Posterior vena cava (tissue), 2 donors: ENCODE measurements at places on chromosomes 1 and 21. TPM values are rescaled to one million over a fixed set of nuclear protein-coding genes. Genes with fewer than 3 reads are reported as not detected.
A peak's percentile ranks its signal among the peaks of the same experiment; 100 is the strongest.

S100A1 gene
- total RNA-seq: 1.8 TPM

OR10X1 gene
- not detected for total RNA-seq

STUM gene
- 3.9 TPM for total RNA-seq

DNA sequence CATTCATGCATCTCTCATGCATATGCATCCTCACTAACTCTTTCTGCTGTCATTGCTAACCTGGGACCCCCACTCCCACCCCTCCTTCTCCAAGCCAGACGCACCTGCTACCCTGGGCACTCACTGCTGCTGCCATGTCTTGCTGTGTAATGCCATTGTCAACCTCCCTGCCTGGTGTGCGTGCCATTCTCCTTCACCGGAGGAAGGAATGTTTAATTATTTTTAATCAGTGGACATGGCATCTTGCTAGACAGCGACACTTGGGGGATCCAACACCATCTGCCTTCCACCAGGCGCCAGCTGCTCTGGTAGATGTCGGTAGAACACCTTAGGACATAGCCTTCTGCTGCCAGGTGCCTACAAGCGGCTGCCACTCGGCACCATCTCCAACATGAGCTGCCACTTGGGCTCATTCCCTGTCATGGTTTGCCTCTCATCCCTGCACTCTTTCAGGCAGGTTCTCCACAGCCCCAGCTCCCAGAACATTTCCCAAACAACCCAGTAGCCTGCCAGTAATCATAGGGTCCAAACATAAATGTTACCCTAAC is 306.9 kb downstream of the TTLL7 start:
- no peak for DNase-seq

DNA sequence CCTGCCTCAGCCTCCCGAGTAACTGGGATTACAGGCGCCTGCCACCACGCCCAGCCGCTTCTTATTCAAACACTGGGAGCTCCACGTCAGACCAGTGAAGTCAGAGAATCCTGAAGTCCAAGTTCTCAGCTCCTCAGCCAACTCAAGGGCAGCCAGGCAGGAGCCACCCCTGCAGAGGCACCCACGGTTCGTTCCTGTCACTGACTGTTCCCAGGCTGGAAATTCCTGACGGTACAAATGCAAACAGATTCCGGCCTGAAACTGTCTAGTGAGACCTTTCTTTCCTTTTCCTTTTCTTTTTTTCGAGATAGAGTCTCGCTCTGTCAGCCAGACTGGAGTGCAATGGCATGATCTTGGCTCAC is 11.7 kb downstream of the SLC35E2B start:
- DNase-seq: peak; percentile 49

DNA sequence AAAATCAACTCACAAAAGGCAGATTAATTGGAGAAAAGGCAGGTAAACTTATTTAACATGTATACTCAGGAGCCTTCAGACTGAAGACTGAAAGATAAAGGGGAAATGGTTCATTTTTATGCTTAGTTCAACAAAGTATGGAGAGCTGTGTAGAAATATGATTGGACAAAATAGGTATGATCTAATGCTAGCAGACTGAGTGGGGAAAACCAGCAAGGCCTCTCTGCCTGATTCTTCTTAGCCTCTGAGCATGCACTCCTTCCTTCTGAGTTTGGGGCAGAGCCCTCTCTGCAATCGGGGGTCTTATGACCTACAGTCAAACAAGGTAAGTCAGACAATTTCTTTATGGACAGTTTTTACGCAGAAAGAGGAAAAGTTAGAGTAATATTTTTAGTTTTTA is 38.8 kb upstream of the SUCO start:
- DNase-seq: no peak

DNA sequence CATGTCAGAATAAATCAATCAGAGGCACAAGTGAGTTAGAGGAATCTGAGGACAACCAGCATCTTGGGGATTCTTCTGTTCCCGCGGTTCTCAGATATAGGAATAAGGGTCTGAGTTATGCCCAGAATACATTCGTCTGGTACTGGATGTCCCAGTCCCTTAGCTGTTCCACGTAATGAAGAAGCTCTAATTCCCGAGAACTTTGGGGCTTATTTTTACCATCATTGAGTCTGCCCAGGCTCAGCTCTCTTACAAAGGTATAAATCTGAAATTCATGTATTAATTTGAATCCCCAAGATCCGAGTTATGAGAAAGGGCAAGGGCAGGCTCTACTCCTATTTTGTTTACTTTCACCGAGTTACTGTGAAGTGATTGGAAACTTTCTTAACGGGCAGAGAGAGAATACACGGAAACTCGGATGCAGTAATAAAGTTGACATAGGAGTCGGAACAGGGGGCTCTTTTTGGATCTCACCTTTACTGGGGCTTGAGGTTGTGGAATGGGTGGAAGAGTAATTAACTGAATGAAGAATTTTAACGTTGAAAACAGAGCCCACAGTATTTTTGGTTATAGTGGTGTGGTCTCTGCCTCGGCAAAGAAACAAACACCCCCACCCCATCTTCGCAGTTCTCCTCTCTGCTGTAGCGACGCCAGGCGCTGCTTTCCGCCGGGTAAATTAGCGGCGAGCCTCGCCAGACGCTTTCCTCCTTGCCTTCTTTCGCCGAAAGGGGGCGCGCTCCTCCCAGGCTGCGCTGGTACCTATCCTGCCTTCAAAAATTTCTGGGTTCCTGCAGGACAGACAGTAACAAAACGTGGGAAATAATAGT is 7.1 kb downstream of the PRRX1 start:
- DNase-seq: peak; percentile 93

DNA sequence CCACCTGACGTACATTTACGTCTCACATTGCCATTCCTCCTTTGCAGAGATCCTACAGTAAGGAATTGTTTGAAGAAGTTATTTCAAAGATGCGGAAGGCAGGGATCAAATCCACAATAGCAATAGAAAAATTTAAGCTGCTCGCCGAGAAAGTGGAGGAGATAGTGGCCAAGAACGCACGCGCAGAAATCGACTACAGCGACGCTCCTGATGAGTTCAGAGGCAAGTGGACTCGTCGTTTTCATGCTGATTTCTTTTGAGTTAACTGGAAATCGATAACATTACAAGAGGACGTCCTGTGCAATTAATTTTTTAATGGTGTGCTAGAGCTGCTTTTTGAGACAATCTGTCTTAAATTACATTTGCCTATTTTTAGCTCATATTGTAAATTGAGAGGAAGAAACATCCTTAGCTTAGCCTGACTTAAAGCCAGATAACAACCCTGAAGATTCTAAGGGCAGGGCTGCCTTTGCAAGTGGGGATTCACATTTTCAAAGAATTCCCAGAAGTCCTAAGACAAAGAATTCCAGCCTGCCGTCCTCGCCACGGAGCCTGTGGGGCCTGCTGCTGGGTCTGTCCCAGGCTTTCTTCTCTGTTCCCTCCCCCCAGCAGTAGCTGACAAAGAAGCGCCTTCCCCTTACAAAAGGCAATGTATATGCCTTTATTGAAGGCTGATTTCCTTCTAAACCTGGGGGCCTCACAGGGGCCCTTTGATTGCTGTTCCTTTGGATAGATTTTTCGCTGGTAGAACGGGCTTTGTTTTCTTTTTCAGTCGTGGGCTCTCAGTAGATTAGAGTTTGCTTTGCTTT is 31.6 kb upstream of the KIF1B start:
- no peak for DNase-seq

- DNase-seq: no peak
Measured at GRCh38 chr1:182446033-182446669, 3.8 kb upstream of the RGSL1 start.

GRCh38 chr1:202590975-202591411 is 119.3 kb downstream of the SYT2 start:
- no peak for DNase-seq

DNA sequence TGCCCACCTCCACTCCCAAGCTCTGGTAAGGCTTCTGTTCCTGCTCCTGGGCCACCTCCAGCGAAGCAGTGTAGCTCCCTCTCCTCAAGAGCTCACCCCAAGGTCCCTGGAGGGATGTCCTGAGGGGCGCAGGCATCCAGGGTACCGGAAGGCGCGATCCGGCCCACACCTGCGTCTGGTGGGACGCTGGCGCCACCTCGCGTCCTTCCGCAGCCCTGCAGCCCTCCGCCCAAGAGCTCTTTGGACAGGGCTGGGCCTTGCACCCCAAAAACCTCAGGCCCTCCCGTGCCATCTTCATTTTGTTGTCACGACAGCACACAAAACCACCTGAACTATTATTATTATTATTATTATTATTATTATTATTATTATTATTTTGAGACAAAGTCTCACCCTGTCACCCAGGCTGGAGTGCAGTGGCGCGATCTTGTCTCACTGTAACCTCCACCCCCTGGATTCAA is 49.2 kb upstream of the PAX7 start:
- DNase-seq: peak; percentile 74

DNA sequence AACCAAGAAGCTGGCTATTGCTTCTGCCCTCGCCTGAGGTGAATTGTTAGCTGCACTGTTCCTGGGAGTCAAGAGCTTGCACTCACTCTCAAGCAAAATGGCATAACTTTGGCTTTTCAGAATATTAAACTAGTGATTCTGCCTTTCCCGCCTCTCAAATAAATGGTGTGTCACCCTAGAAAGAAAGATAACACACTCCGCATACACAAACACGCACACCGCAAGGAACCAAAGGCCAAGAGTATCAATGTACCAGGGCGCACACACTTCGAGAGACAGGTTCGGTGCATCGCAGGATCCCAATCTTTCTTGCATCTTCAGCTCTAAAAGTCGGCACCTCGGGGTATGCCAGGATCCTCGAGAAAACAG is 470 bp upstream of the RTCA start:
- DNase-seq: no peak

GRCh38 chr1:52532247-52532646 is 20.6 kb downstream of the TUT4 start:
- no peak for DNase-seq

GRCh38 chr1:68188644-68189340 is 43.5 kb downstream of the WLS start:
- DNase-seq: no peak

DNA sequence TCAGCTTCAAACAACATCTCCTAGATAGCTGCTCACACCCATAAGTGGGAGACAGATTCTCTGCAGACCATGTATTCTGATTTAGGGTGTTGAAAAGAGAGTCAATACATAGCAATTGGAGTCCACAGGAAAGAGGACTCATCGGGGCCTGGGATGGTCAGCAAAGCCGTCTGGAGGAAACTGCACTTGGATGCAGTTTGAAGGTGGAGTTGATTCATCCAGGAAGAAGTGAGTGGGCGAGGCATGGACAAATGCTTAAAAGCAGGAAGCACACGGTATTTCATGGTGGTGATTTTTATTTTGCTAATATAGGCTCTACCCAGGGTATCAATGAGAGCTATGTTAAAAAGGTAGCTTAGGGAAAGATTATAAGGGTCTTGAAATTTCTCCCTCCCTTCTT is 36.8 kb upstream of the DIRAS3 start:
- DNase-seq: no peak

GRCh38 chr1:63189677-63190076 is 132.7 kb upstream of the FOXD3 start:
- no peak for DNase-seq

DNA sequence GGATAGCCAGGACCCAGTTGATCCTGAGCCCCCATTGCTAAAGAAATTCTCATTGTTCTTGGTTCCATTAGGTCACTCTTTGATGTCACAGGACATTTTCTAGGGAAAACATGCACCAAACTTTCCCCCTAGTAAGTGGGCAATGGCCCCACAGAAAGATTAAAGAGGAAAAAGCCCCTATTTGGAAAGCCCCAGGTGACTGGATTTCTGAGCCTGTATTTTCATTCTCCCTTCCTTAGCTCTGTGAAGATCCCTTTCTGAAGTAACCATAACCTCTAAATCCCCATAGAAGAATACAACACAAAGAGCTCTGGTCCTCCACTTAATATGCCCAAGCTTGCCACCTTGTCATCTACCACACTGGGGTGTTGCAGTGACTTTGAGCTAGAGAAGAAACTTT is 232.3 kb upstream of the FGGY start:
- DNase-seq: no peak

DNA sequence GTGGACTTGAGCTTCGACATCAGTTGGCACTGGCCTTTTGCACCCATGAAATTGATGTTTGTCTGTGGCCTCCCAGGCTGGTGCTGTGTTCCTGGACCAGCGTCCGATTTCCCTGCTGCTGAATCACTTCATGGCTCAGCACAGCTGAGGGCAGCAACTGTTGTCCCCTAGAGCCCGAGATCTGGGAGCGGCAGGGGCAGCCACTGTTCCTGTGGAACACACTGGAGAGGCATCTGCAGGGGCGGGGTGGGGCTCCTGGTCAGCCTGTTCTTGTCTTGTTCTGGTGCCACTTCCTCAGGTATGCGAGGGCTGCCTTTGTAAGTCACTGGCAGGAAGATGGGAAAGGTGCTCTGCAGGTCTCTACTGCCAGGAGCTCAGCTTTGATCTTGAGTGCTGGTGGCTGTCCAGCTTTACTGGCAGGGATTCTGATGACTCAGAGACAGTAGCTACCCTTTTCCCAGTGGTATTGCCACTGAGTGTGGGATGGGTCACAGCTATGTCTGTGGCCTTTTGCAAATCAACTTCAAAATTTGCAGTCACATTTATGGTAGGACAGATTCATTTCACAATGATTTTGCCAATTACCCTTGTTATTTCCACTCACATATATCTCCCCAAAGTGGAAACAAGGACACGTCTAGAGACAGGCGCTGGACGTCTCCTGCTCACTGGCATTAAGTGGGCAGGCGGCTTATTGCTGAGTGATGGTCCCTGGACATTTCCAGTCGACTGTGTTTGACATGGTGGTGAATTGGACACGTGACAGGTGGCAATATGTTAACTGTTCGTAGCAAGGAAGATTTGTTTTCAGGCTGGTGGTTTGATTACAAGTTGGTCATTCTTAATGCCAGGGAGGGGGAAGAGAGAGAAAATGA is 15.3 kb downstream of the AGPAT3 start:
- DNase-seq: peak; percentile 70

DNA sequence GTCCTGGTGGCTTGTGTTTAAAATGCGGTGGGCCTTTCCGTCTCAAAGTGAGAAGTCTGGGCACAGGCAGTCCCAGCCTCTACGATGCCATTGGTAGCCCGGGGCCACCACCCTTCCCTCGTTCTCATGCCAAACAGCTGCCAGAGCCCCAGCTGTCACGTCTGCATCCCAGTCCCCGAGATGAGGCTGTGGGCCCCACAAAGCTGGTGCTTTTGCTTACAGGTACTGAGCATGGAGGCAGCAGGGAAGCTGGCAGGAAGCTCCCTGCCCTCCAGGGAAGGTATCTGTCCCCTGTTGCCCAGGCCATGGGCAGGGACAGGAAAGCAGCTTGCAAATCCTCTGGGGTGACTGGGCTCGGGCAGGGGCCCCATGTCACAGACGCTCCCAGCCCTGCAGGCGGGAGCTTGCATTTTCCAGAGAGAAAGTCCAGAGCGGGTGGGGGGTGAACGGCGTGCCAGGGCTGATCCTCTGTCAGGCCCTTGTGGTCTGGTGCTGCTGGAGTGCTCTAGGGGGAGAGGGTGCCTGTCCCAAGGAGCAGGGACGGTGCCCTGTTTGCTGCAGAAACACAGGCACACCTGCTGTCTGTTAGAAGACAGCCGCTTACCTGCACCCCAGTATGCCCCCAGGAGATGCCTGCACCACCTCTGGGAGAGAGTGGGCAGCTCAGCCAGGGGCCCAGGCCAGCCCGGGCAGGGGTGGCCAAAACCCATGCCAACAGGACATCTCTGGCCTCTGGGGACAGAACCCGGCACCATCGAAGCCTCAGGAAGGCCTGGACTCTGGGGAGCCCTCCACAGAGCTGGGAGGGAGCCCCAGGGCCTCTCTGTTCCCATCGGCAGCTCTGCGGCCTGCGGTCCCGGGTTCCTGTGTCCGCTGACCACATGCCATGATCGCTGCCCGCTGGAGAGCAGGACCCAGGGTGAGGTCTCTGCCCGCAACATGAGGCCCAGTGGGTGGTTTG is 45.9 kb downstream of the SLX9 start:
- peak; percentile 78 for DNase-seq
